Anterior cingulate cortex (tissue), 58 donors: ENCODE measurements at places on chromosomes 6 and 20.

- DNase-seq = no peak
Measured at GRCh38 chr6:15615802-15616201, 47.0 kb downstream of the DTNBP1 start.

GRCh38 chr6:125104425-125104824 is 49.1 kb upstream of the TPD52L1 start:
- peak; percentile 42 for DNase-seq

- no peak for DNase-seq
Measured at GRCh38 chr6:161637658-161638057, 363.8 kb upstream of the AGPAT4 start.

DNA sequence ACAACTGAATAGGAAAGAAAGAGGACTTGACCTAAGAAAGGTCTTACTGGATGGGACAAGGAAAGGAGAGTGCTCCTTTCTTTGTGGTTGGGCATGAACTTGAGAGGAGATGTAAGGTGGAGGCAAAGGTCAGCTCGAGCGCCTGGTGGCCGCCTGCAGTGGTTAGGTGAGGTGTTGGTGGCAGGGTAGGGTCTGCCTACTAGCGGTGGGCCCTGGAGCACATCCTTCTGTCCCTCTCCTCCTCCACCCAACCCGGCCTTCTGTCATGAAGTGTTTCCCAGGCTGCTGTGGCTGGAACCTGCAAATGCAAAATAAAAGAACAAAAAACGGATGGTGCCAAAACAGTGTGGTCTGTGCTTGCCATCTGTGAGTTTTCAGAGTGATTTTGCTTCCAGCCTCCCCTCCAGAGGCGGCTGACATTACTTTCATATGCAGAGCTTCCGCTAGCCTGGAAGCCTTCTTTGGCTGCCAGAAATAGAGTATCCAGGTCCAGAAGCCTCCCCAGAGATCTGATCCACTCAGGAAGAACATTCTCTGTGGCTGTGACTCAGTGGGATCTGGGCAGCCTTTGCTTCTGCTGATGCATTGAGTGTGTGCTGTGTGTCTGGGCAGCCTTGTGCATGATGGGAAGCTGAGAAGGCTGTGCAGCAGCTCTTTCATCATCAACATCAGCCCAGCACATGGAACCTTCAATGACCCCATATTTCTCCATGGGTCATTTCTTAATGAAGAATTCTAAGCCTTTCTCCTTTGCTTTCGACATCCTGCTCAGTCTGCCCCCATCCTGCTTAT is 79.8 kb upstream of the FAM184A start:
- DNase-seq = no peak

DNA sequence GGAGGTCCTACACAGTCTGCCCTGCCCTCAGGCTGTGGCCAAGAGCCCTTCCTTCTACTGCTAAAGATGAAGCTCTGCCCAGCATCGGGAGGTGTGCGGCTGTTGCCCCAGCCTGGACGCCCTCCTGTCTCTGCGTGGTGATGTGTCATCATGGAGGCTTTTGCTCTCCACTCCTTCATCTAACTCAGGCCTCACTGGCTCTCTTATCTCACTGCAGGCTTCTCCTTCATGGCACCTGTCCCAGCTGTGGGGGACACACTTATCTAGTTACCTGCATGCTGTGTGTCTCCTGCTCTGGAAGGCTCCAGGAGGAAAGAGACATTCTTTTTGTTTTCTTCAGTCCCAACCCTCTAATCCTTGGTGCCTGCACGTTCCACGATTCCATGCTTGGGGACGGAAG is 89.1 kb downstream of the PSMG4 start:
- DNase-seq = no peak

GRCh38 chr6:143963158-143963919 is 44.7 kb downstream of the PLAGL1 start:
- no peak for DNase-seq
